ENCODE measurements at places on chromosomes 12 and 14.

DNA sequence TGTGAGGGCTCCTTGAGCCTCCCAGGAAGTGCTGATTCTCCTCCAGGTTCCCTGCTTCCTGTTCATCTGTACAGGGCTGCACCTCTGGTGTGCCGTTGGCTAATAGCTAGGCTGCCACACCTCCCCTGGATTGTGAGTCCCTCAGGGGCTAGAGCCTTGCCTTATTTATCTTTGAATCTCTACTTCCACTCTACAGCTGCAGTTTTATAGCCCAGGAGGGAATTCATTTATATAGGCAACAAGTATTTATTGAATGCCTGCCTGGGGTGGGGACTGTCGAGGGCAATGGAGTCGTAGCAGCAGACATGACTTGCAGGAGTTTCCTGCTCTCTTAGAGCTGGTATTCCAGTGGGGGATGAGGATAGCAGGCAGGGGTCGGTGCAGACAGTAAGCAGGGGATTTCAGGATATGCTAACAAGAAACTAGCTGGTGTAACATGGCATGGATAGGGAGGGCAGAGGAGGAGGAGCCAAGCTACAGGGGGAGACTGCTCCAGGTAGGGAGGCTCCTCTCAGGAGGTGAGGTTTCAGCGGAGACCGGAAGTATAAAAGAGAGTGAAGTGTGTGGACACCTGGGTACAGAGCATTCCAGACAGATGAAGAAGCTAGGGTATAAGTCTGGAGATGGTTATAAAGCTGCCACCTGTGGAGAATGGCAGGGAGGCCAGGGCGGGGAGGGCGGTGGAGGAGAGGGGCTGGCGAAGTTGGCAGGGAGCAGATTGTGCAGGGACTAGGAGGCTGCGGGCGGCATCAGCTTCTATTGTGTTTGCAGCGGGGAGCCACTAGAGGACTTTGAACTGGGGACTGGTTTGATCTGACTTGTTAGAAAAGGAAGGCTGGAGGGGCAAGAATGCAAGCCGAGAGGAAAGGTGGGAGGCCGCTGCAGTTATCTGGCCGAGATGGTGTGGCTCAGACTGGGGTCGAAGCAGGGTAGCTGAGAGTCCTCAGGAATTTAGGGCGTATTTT, 17.2 kb downstream of the USP30 start:
- no peak for DNase-seq

- no peak for DNase-seq
These were observed 97.9 kb upstream of the USP44 start for GRCh38 chr12:95648990-95649791.

DNA sequence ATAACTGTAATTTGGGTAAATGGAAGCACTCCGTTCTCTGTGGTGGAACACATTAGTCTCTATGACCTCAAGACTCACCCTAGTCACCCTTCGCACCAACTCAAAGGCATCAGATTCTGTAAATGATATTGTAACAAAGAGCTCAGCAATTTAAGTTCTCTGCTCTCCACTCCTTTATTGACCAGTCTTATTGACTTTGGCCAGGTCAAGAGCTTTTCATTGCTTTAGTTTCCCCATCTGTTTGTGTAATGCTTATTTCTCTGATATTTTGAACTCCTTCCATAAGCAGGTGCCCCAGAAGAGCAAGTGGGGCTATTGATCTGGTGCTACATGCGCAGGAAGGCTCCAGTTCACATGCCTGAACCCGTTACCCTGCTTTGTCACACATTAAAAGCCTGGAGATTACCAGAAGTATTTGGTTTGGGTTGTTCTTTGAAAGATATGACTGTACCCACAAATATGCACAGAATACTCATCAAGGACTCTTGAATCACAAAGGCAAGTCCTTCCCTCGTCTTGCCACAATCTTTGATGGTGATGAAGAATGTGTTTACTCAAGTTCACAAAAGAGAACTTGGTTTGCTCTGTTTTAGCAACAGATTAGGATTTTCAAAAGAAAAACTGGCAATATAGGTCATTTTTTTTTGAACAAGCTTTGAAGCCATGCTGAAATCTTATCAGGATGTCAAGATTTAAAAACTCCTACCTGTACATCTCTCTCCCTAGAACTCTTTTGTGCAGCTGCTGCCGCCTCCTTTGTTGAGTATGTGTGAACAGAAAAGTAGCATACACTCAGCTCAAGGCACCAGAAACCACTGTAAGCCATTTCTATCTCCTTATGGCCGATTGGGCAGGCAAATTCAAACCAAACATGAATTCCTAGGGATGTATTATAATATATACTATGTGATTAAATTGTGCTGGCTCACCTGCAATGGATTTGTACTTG, 193.9 kb downstream of the BCAT1 start:
- DNase-seq = no peak

- no peak for DNase-seq
These were observed 24.5 kb downstream of the PDZRN4 start for GRCh38 chr12:41212625-41213024.

GRCh38 chr14:56874375-56874774, 64.1 kb upstream of the OTX2 start:
- peak; percentile 26 for DNase-seq

GRCh38 chr12:122265886-122266229, 436 bp downstream of the VPS33A start:
- no peak for DNase-seq
